A673 (cell line): ENCODE measurements at places on chromosomes 12 and 14. TPM values are rescaled to one million over a fixed set of nuclear protein-coding genes. Genes with fewer than 3 reads are reported as not detected.

Gene NELL2
- 596 and 641 TPM in 2 replicates for total RNA-seq

GRCh38 chr12:109542876-109543275, 30.4 kb downstream of the MMAB start:
- no peak for DNase-seq
- no peak overlapping the region for H3K4me3 ChIP-seq
- H3K27me3 ChIP-seq: no peaks in the 10 kb centered on the region
- no peaks in the 10 kb centered on the region for H3K4me1 ChIP-seq

DNA sequence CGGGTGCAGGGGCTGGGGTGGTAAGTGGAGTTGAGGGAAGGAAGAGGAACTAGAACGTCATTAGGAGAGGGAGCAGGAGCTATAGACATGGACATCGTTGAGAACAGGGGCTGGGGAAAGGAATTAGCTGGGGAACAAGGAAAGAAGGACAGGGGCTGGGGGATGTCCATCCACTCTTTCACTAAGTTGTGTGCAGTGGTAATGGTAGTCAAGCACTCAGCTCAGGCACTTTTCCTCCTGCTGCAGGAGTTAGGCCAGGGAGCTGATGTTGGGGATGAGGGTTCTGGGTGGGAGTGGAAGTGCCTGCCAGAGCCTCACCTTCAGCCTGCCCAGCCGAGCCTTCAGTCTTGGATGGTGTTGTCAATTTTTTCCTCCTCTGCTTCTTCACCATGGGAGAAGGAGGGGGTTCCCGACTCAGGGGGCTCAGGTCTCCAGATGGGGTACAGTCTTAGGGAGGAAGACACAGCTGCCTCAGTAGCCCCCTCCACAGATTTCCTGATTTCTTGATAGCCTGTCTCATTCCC, 9.2 kb downstream of the AGAP2 start:
- H3K36me3 ChIP-seq: no peaks in the 10 kb centered on the region
- no peak for DNase-seq
- no peak overlapping the region for H3K27ac ChIP-seq
- peaks cover 7% of the 10 kb centered on the region for H3K4me1 ChIP-seq
- H3K4me3 ChIP-seq: no peak overlapping the region
- H3K27me3 ChIP-seq: no peaks in the 10 kb centered on the region

DNA sequence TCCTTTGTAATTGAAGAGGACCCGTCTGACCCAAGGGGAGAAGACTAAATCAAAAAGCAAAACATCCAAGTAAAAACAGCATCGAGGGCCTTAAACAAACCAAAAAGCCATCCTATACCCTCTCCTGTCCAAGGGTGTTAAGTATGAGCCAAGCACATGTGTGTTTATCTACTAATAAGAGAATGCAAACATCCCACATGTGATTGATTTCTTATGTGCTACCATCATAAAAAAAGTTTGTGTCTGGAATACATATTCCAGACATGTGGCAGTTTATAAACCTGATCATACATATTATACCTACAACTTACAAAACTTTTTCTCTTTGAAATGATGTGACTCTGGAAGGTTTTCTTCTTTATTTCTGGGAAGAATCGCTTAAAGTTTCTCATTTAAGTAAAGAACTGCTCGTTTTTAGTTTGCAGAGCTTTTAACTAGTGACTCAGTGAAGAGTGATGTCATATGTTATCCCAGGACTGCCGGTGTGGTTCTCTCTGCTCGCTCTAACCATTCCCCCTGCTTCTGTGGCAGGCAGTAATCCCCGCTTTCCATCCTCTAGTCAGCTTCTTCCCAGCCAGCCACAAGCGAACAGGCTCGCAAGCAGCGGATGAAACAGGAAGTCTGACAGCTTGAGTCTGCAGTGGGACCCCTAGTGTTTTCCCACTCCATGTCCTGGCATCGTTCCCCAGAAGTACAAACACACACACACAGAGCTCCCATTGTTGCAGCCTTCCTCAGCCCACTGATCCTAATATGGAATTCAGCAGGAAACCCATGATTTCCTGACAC, 431 bp upstream of the RHOJ start:
- H3K36me3 ChIP-seq: no peaks in the 10 kb centered on the region
- peak overlapping the region; percentile 91 for H3K27ac ChIP-seq
- peak; percentile 95 for DNase-seq

DNA sequence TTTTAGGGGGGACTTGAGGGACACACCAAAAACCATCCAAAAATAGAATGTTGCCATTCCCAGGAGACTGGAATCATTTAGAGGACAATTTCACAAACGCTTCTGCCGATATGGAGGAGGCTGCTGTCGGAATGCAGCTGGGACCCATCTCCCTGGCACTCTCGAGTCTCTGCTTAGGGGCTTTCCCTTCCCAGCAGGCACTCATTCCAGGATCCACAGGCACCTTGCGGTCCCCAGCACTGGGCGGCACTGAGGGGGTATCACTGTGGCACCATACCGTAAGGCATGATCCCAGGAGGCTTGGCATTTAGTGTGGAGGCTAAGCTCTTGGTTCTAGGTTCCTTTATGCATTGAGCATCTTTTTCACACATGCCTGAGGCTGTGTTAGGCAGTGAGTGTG, 36.6 kb upstream of the LTBP2 start:
- H3K36me3 ChIP-seq: no peaks in the 10 kb centered on the region
- peaks cover 12% of the 10 kb centered on the region for H3K4me1 ChIP-seq
- H3K27me3 ChIP-seq: no peaks in the 10 kb centered on the region
- no peak overlapping the region for H3K27ac ChIP-seq

DNA sequence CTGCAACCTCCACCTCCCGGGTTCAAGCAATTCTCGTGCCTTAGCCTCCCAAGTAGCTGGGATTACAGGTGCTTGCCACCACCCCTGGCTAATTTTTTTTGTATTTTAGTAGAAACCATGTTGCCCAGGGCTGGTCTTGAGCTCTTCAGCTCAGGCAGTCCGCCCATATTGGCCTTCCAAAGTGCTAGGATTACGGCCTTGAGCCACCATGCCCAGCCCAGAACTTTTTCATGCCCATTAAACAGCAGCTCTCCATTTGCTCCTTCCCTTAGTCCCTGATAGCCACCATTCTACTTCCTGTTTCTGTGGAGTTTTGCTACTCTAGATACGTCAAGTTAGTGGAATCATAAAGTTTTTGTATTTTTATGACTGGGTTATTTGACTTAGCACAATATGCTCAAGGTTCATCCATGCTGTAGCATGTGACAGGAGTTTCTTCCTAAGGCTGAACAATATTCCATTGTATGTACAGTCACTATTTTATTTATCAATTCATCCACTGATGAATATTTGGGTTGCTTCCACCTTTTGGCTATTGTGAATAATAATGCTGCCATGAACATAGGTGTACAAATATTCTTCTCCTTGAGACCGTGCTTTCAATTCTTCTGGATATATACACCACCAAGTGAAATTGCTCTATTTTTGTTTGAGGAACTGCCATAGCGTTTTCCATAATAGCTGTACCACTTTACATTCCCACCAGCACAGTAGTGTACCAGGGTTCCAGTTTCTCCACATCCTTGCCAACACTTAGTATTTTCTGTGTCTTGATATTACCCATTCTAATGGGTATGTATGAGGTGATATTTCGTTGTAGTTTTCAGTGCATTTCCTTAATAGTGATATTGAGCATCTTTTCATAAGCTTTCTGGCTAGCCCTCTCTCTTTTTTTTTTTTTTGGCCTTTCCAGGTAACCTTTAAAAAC, 15.0 kb downstream of the ATF1 start:
- DNase-seq: no peak
- no peak overlapping the region for H3K4me3 ChIP-seq
- no peaks in the 10 kb centered on the region for H3K4me1 ChIP-seq
- no peak overlapping the region for H3K27ac ChIP-seq

Gene OTUB2
- total RNA-seq: 1.1 and 2.3 TPM in 2 replicates

DNA sequence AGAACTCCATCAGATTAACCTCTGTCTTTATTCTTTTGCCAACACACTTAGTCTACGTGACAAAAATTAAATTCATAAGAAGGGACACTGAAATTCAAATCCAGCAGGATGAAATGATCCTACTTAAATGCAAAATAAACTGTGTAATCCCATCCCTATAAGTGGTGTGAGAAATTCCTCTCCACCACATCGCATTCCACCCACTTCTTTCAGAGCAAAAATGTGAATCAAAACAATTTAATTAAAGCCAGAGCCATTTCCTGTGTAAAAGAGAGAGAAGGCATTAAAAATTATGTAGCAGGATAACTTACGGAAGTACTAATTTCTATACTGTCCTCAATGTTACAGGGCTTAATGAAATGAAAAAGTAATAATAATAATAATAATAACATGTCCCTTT, 844.3 kb downstream of the GALC start:
- peak; percentile 89 for DNase-seq
- H3K27me3 ChIP-seq: peaks cover 3% of the 10 kb centered on the region
- peaks cover 27% of the 10 kb centered on the region for H3K4me1 ChIP-seq
- no peak overlapping the region for H3K4me3 ChIP-seq
- no peaks in the 10 kb centered on the region for H3K36me3 ChIP-seq

DNA sequence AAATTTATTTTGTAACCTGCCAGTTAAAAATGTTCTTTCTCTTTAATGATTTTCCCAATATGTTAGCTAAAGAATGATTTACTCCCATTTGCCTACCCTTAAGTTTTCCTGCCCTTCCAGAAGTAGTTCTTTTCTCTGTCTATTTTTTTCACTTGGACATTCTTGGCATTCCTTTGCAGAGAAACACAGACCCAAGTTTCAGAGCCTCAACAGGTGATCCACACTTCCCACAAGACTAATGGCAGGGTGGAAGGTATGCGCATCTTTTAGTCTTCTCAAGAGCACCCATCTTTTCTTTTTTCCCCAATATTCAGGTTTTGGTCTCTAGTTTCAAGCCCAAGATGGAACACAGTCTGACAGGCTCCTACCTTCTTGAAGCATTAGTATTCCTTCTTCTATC, 420.7 kb downstream of the ADAMTS20 start:
- no peak overlapping the region for H3K27ac ChIP-seq
- no peaks in the 10 kb centered on the region for H3K4me1 ChIP-seq
- no peaks in the 10 kb centered on the region for H3K36me3 ChIP-seq
- DNase-seq: no peak
- H3K27me3 ChIP-seq: no peaks in the 10 kb centered on the region

DNA sequence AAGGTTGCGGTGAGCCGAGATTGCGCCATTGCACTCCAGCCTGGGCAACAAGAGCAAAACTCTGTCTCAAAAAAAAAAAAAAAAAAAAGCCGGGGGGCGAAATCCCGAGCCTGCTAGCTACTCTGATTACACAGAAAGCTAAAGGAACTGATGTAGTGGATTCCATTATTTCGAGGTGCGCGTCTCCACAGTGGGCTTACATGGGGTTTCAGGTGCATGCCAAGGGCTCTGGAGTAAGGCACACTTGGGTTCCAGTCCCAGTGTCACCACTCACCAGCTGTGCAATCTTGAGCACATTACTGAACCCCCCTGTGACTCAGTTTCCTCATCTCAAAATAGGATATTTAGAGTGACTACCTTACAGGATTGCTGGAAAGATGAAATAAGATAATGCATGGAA, 1.7 kb upstream of the RAB15 start:
- no peak overlapping the region for H3K27ac ChIP-seq
- H3K27me3 ChIP-seq: no peaks in the 10 kb centered on the region
- H3K36me3 ChIP-seq: no peaks in the 10 kb centered on the region
- H3K4me3 ChIP-seq: no peak overlapping the region
- H3K4me1 ChIP-seq: peaks cover 12% of the 10 kb centered on the region

DNA sequence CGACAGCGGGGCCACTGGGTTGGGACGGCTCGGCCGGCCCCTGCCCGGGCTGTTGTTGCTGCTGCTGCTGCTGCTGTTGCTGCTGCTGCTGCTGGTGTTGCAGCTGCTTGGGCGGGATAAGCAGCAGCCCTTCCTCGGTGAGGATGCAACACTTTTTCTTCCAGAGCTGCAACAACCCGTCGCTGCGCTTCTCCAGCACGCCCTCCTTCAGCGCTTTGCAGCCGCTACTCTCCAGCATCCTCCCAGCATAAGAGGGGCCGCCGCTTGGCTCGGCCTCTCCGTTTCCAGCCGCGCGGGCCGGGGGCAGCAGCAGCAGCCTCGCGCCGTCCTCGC, 529 bp downstream of the PHLDA1 start:
- no peaks in the 10 kb centered on the region for H3K36me3 ChIP-seq
- peak overlapping the region; percentile 84 for H3K4me3 ChIP-seq
- no peak for DNase-seq
- H3K27me3 ChIP-seq: no peaks in the 10 kb centered on the region
- H3K4me1 ChIP-seq: peaks cover 9% of the 10 kb centered on the region
- H3K27ac ChIP-seq: peak overlapping the region; percentile 86

Gene RNASE3
- not detected in 2 replicates for total RNA-seq

GRCh38 chr14:85483652-85484051, 46.3 kb upstream of the FLRT2 start:
- no peak overlapping the region for H3K27ac ChIP-seq
- H3K4me1 ChIP-seq: peaks cover 8% of the 10 kb centered on the region
- H3K4me3 ChIP-seq: no peak overlapping the region
- no peak for DNase-seq

Gene PLEKHG7
- not detected in 2 replicates for total RNA-seq

GRCh38 chr12:46472893-46473633, 100.5 kb upstream of the SLC38A2 start:
- H3K4me1 ChIP-seq: peaks cover 37% of the 10 kb centered on the region
- no peaks in the 10 kb centered on the region for H3K36me3 ChIP-seq
- no peaks in the 10 kb centered on the region for H3K27me3 ChIP-seq
- H3K4me3 ChIP-seq: no peak overlapping the region
- peak overlapping the region; percentile 89 for H3K27ac ChIP-seq

- H3K4me3 ChIP-seq: no peak overlapping the region
- peaks cover 7% of the 10 kb centered on the region for H3K36me3 ChIP-seq
- H3K27ac ChIP-seq: peak overlapping the region; percentile 31
- no peak for DNase-seq
These were observed 38.5 kb downstream of the NT5DC3 start for GRCh38 chr12:103802586-103802886.

- peak overlapping the region; percentile 87 for H3K27ac ChIP-seq
- peaks cover 10% of the 10 kb centered on the region for H3K36me3 ChIP-seq
- peak overlapping the region; percentile 6 for H3K4me3 ChIP-seq
- peak; percentile 78 for DNase-seq
- peaks cover 41% of the 10 kb centered on the region for H3K4me1 ChIP-seq
- H3K27me3 ChIP-seq: no peaks in the 10 kb centered on the region
These were observed 11.6 kb downstream of the SIX1 start for GRCh38 chr14:60637479-60638315.

Gene NTN4
- total RNA-seq: 9.6 and 11.7 TPM in 2 replicates

DNA sequence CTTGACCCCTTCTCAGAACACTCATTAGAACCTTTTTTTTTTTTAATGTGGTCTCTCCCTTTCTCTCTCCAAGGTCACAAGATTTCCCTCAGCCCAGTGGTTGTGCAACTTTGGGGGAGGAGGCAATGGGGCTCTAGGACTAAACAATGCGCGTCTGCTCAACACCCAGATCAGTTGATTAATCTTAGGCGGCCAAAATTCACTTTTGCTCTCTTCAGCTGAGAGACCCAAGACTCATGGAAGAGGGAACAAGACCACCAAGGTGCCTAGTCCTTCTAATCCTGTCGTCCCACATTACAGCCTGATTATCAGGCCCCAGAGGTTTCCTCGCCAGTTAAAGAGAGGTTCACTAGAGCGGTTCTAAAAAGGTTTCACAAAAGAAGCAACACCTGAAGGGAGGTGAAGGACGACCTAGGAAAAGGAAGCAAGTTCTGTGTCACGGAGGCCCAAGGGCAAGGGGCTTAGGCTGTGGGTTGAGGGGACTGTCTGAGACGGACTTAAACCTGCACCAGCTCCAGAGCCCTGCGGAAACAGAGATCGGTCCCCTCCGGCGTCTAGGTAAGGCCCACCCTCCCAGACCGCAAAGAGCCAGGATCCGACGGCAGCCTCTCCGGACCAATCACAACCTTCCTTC, 824 bp upstream of the TARBP2 start:
- peaks cover 18% of the 10 kb centered on the region for H3K36me3 ChIP-seq
- H3K27ac ChIP-seq: peak overlapping the region; percentile 98
- no peaks in the 10 kb centered on the region for H3K27me3 ChIP-seq
- H3K4me1 ChIP-seq: peaks cover 37% of the 10 kb centered on the region
- peak overlapping the region; percentile 54 for H3K4me3 ChIP-seq

GRCh38 chr12:2683283-2684025, 111.3 kb upstream of the FKBP4 start:
- no peak for DNase-seq
- H3K4me1 ChIP-seq: no peaks in the 10 kb centered on the region
- no peaks in the 10 kb centered on the region for H3K27me3 ChIP-seq
- H3K36me3 ChIP-seq: no peaks in the 10 kb centered on the region
- H3K4me3 ChIP-seq: no peak overlapping the region
- H3K27ac ChIP-seq: no peak overlapping the region
